HFFc6 (cell line): ENCODE measurements at places on chromosomes 4 and X. TPM values are rescaled to one million over a fixed set of nuclear protein-coding genes. Genes with fewer than 3 reads are reported as not detected.

GRCh38 chr4:74038425-74039314, at the start of gene CXCL3:
Gene CXCL3 (minus strand): TSS chr4:74038689. CDS start chr4:74038611, 78 bp downstream.
- peak within 1 kb of the TSS; percentile 90 for H3K4me3 ChIP-seq
- H3K27me3 ChIP-seq, result no peaks in the 10 kb centered on the region
- DNase-seq, result no peak
- peaks cover 69% of the 10 kb centered on the region for H3K4me1 ChIP-seq
- H3K36me3 ChIP-seq, result no peaks in the 10 kb centered on the region

DNA sequence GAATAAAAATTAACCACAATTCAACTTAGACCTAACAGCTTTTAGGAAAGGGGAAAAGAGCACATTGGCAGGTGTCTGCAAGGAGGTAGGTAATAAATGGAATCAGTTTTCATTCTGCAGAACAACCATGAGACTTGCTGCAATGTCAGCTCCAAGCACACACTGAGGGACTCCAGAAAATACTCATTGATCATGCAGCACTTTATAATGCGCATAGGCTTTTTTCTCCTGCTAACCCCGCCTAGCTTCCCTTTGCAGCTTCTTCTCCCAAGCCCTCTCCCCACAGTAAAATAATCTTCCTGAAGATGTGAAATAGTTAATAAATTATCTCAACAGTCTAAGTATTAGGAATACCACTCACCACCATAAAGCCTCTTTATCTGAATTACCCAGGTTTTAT, 36.9 kb downstream of the ANKRD17 start:
- H3K27ac ChIP-seq, result peak overlapping the region; percentile 36
- H3K4me1 ChIP-seq, result peaks cover 39% of the 10 kb centered on the region
- peak overlapping the region; percentile 86; the same call in 1 of the 2 replicates for H3K4me3 ChIP-seq
- no peak for DNase-seq
- H3K27me3 ChIP-seq, result no peaks in the 10 kb centered on the region
- no peaks in the 10 kb centered on the region for H3K36me3 ChIP-seq

GRCh38 chr4:10688846-10689245, 4.3 kb upstream of the CLNK start:
- peaks cover 10% of the 10 kb centered on the region for H3K27me3 ChIP-seq
- H3K27ac ChIP-seq, result no peak overlapping the region
- no peaks in the 10 kb centered on the region for H3K4me1 ChIP-seq
- DNase-seq, result no peak
- no peak overlapping the region for H3K4me3 ChIP-seq

DNA sequence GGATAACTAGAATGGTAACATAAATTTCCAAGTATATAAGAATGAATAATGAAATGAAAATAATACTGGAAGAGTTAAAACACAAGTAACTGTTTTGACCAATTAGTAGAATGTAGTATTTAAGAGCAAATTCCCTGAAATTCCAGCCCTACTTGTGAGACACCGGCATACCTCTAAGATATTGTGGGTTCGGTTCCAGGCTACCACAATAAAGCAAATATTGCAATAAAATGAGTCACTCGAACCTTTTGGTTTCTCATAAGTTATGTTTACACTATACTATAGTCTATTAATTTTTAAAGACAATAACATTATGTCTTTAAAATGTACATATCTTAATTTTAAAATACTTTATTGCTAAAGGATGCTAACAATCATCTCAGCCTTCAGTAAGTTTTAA, 15.2 kb upstream of the IQCM start:
- no peak overlapping the region for H3K27ac ChIP-seq
- H3K36me3 ChIP-seq, result no peaks in the 10 kb centered on the region
- peaks cover 18% of the 10 kb centered on the region for H3K4me1 ChIP-seq
- peaks cover 1% of the 10 kb centered on the region; the same call in 1 of the 2 replicates for H3K27me3 ChIP-seq
- DNase-seq, result no peak

DNA sequence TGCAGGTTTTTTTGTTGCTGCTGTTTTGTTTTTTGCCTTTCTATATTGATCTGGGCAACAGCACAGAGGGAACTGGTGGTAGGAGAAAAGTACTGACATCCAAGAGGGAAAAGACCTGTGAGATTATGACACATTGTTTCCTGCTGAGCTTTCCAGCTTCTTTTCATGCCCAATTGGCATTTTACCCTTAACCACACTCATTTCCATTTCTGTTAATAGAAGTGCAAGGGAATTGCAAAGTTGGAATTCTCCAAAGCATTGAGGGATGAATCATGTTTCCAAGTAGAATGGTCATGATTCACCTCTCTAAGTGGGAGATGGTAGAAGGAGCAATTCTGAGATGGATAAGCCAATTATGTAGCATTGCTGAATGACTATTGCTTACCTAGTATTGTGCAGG, 161.5 kb downstream of the PPARGC1A start:
- peak; percentile 17 for DNase-seq
- no peaks in the 10 kb centered on the region for H3K36me3 ChIP-seq
- no peaks in the 10 kb centered on the region; the same call in 1 of the 2 replicates for H3K27me3 ChIP-seq
- H3K4me1 ChIP-seq, result no peaks in the 10 kb centered on the region
- no peak overlapping the region for H3K4me3 ChIP-seq

- H3K4me1 ChIP-seq, result no peaks in the 10 kb centered on the region
- peaks cover 1% of the 10 kb centered on the region; the same call in 1 of the 2 replicates for H3K27me3 ChIP-seq
- H3K4me3 ChIP-seq, result no peak overlapping the region
- H3K36me3 ChIP-seq, result no peaks in the 10 kb centered on the region
- DNase-seq, result no peak
Observed at GRCh38 chr4:113080050-113080449, 30.6 kb downstream of the ANK2 start.

GRCh38 chr4:74583089-74583700, 138.3 kb downstream of the AREG start:
- peaks cover 13% of the 10 kb centered on the region for H3K4me1 ChIP-seq

DNA sequence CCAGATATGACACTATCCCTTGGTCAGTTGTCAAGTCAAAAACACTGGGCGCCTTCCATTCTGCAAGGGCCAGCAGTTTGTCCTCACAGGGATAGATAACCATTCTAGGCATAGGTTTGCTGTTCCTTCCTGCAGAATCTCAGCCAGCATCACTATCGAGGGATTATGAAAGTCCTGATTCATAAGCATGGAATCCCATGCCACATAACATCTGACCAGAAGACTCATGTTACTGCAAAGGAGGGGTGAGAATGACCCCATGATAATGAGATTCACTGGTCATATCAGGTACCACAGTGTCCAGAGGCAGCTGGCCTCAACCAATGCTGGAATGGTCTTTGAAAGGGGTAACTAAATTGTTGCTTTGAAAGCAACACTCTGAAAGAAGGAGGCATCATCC, 84.7 kb downstream of the OTC start:
- no peak for DNase-seq
- H3K4me3 ChIP-seq, result no peak overlapping the region
- H3K27ac ChIP-seq, result no peak overlapping the region
- no peaks in the 10 kb centered on the region for H3K36me3 ChIP-seq

- H3K27ac ChIP-seq, result no peak overlapping the region
- DNase-seq, result peak; percentile 31
- no peaks in the 10 kb centered on the region; the same call in 1 of the 2 replicates for H3K4me1 ChIP-seq
- no peak overlapping the region for H3K4me3 ChIP-seq
- H3K27me3 ChIP-seq, result peaks cover 3% of the 10 kb centered on the region; the same call in 1 of the 2 replicates
Observed at GRCh38 chr4:166091912-166092510, 219.0 kb downstream of the TLL1 start.

- H3K36me3 ChIP-seq, result no peaks in the 10 kb centered on the region
- no peaks in the 10 kb centered on the region for H3K4me1 ChIP-seq
- no peak overlapping the region for H3K27ac ChIP-seq
- no peak overlapping the region for H3K4me3 ChIP-seq
Observed at GRCh38 chrX:16063921-16064320, 59.4 kb upstream of the GRPR start.

ZNF157 gene
- not detected in 3 replicates for total RNA-seq

RASL11B gene
- total RNA-seq, result 0.18 TPM in 1 of 3 replicates, not detected in the others

IL3RA gene
- not detected in 2 replicates for total RNA-seq

SPATA4 gene
- total RNA-seq, result 0.18 to 0.38 TPM in 2 of 3 replicates, not detected in the other

MAGEA9B gene
- total RNA-seq, result not detected in 3 replicates
